A549 treated with ZK216348 at 1 μM for 4 hours (cell line): ENCODE measurements at places on chromosomes 16 and 17. TPM values are rescaled to one million over a fixed set of nuclear protein-coding genes. Genes with fewer than 3 reads are reported as not detected.

C17orf50 gene
- total RNA-seq = 0.38 to 0.56 TPM in 2 of 5 replicates, not detected in the others

CDH13 gene
- not detected in 5 replicates for total RNA-seq

NPTX1 gene
- total RNA-seq = 89.4 to 202 TPM (median 153 TPM) in 5 replicates

HOXB9 gene
- 7.3 to 8.2 TPM (median 7.8 TPM) in 5 replicates for total RNA-seq

NXPH3 gene
- 0.22 to 0.54 TPM (median 0.39 TPM) in 5 replicates for total RNA-seq

DNAH17 gene
- 0.98 to 1.4 TPM (median 1.1 TPM) in 5 replicates for total RNA-seq
